ENCODE measurements at places on chromosomes 1 and 21.

DNA sequence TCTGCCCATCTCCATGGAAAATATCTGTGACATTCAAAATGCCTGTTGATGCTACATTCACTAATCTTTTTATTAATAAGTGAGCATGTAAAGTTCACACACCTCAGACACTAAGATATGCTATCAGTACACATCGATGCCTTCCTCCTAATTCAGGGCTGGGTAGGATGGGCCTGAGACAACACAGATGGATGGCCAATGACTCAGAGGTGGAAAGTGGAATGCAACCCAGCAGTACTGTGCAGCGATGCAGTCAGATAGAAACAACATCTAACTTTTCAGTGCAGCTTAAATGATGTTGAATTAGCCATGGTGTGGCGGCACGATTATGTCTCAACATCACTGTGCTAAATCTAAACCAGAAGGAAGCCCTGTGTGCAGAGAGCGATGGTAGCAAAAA lies 161.6 kb upstream of the KCNJ15 start:
- no peak for DNase-seq

- no peak for DNase-seq
Measured at GRCh38 chr21:46126309-46127238, 28.7 kb downstream of the COL6A2 start.

GRCh38 chr1:109529881-109530456 lies 9.7 kb upstream of the GPR61 start:
- DNase-seq, result no peak

DNA sequence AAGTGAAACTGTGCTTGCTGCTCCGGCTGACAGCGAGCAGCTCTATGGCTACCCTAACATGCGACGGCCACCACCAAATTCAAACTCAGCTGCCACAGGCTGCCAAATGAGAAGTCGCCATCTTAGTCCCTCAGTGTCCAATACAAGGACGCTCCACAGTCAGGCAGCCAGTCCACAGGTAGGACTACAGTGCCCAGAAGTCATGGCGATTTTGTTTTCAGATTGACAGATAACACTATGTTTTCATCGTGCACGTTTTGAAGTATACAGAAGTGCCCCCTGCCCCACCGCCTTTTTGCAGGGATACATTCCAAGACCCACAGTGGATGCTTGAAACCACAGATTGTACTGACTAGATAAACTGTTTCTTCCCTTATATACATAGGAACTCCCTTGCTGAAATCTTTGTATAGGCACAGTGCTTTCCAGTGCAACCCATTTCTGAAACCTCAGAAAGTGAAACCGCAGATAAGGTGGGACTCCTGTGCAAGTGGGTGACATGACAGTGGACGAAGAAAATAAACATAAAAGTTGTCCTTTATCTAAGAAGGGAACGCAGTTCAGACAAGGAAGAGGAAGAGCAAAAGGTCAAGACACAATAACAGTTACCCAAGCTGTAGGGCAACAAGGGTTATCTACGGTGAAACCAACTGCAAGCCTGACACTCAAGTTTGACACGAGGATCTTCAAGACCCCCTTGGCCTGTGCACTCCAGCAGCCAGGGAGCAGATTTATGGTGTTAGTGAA lies 52.2 kb downstream of the STX6 start:
- DNase-seq, result no peak

DNA sequence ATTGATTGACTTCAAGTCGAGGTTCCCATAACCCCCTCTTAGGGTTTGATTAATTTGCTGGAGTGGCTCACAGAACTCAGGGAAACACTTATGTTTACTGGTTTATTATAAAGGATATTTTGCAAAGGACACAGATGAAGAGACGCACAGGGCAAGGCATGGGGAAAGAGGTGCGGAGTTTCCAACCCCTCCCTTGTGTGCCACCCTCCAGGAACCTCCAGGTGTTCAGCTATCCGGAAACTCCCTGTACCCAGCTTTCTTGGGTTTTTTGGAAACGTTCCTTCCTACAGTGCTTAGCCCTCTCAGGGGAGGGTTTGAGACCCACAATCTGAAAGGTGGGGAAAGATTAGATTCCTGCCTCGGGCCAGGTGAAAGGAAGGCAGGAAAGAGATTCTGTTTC lies 48.2 kb downstream of the UCK2 start:
- no peak for DNase-seq

DNA sequence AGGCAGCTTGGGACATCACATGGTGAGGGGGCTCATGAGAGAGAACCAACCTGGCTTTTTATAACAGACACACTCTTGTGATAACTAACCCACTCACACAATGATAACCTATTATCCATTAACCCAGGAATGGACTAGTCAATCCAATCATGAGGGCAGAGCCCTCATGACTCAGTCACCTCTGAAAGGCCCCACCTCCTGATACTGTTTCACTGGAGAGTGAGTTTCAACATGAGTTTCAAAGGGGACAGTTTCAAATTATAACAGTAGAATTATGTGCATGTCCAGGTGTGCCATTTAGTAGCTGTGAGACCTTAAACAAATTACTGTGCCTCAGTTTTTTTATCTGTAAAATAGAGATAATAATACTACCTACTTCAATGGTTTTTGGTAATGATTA lies 47.6 kb upstream of the PPP2R5A start:
- peak; percentile 13 for DNase-seq

GRCh38 chr1:22641906-22642636 lies 1.4 kb upstream of the C1QC start:
- DNase-seq, result peak; percentile 48

DNA sequence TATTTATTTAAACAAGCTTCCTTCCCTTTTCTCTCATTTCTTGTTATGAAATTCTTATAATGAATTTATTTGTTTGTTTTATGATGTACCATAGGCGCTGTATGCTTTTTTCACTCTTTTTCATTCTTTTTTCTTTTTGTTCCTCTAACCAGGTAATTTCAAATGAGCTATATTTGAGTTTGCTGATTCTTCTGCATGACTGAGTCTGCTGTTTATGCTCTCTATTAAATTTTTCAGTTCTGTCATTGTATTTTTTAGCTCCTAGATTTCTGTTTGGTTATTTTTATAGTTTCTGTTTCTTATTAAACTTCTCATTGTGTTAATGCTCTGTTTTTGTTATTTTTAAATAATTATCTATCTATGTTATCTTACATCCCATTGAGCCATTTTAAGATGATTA lies 232.4 kb downstream of the LHX8 start:
- DNase-seq, result no peak

- no peak for DNase-seq
Measured at GRCh38 chr1:199522338-199522737, 505.2 kb upstream of the NR5A2 start.

- DNase-seq, result no peak
Measured at GRCh38 chr1:173427146-173428054, 49.7 kb upstream of the PRDX6 start.
